Mucosa of gallbladder (tissue), 1 donor: ENCODE measurements at places on chromosomes 7 and 10. TPM values are rescaled to one million over a fixed set of nuclear protein-coding genes. Genes with fewer than 3 reads are reported as not detected.
A peak's percentile ranks its signal among the peaks of the same experiment; 100 is the strongest.

GRCh38 chr7:116328161-116328560 is 117.8 kb downstream of the TES start:
- DNase-seq: no peak

DNA sequence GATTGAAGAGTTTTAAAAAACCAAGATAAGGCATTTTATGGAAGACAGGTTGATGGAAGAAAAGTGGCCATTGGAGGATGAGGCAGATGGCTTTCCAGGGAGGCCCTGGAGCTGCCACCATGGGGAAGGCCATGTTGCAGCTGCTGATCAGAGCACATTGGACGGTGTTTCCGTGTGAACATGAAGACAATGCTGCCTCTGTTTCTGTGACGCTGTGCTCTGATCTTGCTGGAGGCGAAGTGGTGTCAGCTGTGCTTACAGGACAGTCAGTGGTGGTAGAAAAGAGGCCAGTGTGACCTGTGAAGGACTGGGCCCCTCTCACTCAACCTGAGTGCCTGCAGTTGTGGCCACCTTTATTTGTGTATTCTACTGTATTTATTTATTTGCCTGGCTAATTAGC is 132.9 kb downstream of the FAM204A start:
- no peak for DNase-seq

DNA sequence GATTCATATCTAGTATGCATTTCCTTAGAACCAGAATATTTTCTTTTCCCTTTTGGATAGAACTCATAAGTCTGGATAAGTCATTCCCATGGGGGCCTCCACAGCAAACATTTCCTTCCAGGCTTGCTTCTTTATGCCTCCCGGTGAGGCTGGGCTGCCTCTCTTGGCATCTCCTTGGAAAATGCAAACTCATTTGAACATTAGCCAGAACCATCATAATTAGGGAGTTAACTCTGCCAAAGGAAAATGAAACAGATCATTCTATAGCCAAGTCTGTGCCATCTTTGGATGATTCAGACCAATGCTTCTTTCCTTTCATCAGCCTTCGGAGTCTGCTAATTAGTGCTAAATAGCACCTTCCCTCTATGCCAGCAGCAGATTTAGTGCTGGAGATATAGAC is 81.1 kb downstream of the PLPP4 start:
- no peak for DNase-seq

DNA sequence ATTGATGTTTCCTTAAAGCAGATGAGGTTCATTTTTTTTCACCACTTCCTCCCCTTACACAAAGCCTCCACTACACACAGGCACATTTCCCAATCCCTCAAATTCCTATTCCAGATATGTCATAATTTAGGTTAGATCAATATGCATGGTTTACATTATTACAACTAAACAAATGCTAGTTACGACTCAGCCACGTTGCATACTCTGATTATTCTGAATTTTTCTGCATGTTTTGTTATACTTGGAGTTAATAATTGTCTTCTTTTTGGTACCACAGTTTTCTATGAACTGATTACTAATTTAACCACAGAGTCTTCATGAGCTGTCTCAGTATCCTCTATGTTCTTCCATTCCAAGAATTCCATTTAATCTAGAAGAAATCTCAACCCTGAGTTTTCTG is 4.4 kb upstream of the BICC1 start:
- no peak for DNase-seq

- no peak for DNase-seq
These were observed 145.9 kb downstream of the ARID5B start for GRCh38 chr10:62047228-62047892.

Gene EIF5AL1
- total RNA-seq: 0.14 TPM

DNA sequence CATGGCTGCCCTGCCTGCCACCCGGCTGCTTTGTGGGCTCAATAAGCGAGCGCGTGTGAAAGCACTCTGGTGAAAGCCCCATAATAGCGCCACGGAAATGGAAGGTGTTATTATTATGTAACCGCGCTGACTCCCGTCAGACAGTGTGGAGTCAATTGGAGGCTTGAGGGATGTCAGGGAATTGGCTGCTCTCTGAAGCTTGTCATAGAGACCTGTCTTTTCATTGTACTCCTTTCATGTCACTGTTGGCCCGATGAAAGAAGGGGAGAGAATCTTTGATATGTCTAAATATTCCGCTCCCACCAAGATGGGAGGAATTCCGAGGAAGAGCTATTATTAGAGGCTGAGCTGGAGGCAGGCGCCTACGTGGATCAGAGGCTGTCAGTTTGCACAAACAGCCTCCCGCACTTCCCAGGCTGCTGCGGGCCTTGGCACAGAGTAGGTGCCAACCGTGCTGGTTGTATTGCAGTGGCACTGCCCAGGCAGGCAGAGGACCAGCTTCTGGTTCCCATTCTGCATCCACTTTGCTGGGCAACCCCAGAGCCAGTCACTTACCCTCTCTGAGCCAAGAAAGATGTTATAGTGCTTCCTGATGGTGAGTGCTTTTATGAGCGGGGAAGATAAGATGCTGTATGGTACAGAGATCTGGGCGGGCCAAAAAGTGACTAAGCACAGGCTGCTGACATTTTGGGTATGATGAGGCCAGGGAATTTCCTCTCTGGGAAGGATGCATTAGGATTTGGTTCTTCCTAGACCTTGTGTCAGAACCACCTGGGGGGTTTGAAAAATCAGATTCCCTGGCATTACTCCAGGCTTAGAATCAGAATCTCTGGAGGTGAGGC is 151.4 kb downstream of the RPS24 start:
- DNase-seq: no peak

- DNase-seq: no peak
These were observed 172.0 kb upstream of the NOBOX start for GRCh38 chr7:144575456-144575855.

DNA sequence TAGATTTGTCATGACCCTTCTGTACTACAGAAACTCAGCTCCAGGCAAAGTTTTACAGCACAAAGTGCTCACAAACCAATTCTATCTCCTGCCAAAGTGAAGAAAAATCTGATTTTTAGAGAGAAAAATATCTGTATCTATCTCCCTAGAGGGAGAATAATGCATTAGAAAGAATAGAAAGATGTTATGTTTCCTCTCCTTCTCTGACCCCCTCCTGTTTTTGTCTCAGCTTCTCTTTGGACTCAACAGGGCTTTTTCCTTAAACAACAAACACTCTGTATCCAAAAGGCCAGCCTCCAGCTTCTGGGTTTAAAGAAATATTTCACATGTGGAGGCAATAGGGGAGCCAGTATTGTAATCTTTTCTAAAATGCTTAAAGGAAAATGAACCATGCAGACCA is 627.4 kb downstream of the REEP3 start:
- DNase-seq: no peak

DNA sequence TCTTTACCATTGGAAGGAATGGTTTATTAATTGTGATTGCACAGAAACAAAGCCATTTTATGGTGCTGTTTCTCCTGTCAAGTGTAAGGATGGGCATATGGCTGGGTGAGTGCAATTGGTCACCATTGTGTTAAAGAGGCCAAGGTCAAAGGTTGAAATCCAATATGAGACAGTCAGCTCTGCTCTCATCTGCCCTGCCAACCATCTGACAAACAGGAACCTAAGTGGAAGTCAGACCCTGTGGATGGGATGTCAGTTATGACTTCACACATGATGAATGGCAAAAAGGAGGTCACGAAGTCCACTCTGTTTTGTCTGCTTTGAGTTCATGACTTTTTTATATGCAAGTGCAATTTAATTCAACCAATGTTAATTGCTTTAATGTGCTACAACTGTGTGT is 172.7 kb upstream of the TMEM229A start:
- no peak for DNase-seq

- no peak for DNase-seq
These were observed 270.7 kb upstream of the IGFBP3 start for GRCh38 chr7:46191776-46192175.

GRCh38 chr7:603152-603951 is 83.7 kb upstream of the PDGFA start:
- no peak for DNase-seq

GRCh38 chr7:506921-507622 is 12.6 kb downstream of the PDGFA start:
- DNase-seq: no peak

- peak; percentile 56 for DNase-seq
These were observed 343.0 kb downstream of the CRPPA start for GRCh38 chr7:16078076-16078952.

Gene MDFIC
- total RNA-seq: 13.7 TPM

GRCh38 chr10:33263453-33263852 is 71.0 kb downstream of the NRP1 start:
- no peak for DNase-seq

Gene OR6V1
- total RNA-seq: not detected

Gene CCL24
- total RNA-seq: 0.92 TPM

GRCh38 chr10:71262027-71262426 is 49.7 kb downstream of the UNC5B start:
- no peak for DNase-seq

GRCh38 chr10:72334196-72334824 is 20.4 kb downstream of the DNAJB12 start:
- peak; percentile 60 for DNase-seq

Gene GFRA1
- 18.3 TPM for total RNA-seq

- no peak for DNase-seq
These were observed 25.7 kb downstream of the COG5 start for GRCh38 chr7:107538001-107538400.

- no peak for DNase-seq
These were observed 362.5 kb upstream of the ZMIZ1 start for GRCh38 chr10:78706256-78706655.

Gene PON1
- 8.9 TPM for total RNA-seq

DNA sequence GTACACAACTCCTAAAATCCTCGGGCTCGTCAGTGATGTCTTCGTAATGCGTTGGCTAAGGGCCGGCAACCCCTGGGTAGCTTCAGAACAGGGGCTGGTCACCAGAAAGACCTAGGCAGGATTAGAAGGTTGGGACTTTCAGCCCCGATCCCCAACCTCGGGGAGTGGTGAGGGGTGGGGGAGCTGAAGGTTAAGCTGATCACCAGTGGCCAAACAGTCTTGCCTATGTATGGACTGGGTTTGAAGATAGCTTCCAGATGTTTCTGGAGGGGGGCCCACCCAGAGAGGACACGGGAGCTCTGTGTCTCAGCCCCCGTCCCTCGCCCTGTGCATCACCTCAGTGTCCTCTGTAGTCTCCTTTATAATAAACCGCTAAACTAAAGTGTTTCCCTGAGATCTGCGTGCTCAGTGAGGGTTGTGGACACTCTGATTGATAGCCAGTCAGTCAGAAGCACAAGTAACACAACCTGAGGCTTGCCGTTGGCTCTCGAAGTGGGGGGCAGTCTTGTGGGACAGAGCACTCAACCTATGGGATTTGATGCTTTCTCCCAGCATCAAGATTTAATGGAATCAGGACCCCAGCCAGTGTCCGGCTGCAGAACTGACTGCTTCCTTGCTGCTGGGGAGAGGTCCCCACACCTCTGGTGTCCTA is 10.0 kb downstream of the PPP2R2D start:
- no peak for DNase-seq

GRCh38 chr10:31273789-31274188 is 45.2 kb upstream of the ZEB1 start:
- DNase-seq: no peak

Gene FAM25G
- not detected for total RNA-seq

- no peak for DNase-seq
These were observed 25.8 kb downstream of the TMEM254 start for GRCh38 chr10:80104066-80104926.

GRCh38 chr7:148700661-148701064 is 2.0 kb downstream of the CUL1 start:
- no peak for DNase-seq

DNA sequence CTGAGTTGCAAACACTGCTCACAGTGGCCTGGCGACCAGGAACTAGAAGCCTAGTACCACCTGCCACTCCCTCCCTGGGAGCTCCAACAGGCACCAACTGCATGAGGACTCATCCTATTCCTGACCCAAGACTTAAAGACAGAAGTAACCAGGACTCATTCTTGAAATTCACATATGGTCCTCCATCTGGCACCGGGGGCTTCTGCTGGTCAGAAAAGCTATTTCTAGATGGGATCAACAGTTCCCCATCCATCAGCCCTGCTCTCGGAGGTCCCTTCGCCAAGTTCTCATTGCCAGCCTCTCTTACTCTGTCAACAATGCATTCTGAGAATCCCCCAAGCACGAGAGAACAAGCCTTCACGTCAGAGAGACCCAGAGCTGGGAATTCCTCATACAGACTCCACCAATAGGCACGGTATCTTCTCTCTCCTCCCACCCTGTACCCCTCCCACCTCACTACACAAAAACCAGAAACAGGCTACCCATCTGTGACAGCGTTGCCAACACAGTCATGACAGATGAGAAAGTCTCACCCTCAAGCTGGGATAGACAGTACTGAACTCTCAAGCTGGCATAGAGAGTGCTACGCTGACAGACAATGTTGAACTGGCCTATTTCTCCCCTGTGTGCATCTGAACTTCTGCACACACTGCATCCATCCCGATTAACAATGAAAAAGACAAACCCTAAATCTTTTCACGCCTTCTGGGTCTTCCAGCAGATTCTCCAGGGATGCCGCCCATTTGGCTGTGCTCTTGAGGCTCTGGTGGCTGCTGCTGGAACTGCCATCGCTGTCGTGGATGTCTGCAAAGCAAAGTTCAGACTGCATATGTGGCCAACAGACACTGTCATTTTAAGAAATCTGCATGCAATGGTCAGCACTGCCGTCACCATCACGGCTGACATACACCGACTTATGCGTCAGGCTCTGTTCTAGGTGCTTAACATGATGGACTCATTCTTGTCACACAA is 15.6 kb downstream of the RGS10 start:
- DNase-seq: no peak

Gene CFTR
- total RNA-seq: 95.2 TPM

Gene SPDYE9
- not detected for total RNA-seq

Gene ZWINT
- total RNA-seq: 5.8 TPM

GRCh38 chr7:93894966-93895640 is 4.5 kb upstream of the TFPI2 start:
- no peak for DNase-seq

DNA sequence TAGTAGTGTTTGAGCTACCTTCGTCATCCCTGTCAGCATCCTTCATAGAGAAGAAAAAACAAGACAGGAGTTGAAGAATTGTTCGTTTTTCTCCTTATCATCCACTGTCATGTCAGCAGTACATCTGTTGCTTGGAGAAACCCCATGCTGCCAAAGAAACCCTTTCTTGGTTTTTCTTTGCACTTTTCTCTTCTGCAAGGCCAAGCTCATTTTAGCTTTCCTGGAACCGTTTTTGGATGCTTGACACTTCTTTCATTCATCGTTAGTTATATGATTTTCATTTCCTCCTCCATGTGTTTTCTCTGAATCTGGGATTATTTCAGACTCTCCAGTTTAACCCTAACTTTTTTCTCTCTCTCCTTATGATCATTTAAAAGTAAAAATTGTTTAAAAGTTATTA is 58.9 kb downstream of the MMRN2 start:
- no peak for DNase-seq

DNA sequence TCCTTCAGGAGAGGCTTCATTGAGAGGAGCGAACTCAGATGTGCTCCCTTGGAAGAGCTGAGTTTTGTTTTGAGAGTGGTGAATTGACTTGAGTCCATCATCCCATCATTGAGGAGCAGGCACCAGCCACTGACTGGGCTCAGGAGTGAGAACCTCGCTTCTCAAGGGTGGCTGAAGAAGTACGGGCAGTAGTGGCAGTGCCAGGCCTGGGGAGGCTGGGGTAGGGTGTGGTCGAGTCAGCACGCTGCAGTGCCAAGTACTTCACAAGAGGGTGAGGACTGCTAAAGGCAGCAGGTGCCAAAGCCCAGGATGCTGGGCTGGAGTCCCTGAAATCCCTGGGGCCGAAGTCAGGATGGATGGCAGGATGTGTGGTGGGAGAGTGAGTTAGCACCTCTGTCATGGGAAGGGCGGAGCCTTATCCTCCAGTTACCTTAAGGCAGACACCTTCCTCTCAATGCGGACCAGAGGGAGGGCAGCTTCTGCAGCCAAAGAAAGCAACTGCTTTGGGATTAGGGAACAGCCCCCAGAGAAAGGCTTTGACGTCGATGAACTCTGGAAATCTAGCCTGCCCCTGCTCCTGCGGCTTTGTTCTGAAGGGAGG is 210.3 kb downstream of the CAMK1D start:
- DNase-seq: no peak
